ENCODE measurements at places on chromosomes 1 and 21.

GRCh38 chr1:24452922-24453485 lies 37.4 kb downstream of the NIPAL3 start:
- no peak for DNase-seq

DNA sequence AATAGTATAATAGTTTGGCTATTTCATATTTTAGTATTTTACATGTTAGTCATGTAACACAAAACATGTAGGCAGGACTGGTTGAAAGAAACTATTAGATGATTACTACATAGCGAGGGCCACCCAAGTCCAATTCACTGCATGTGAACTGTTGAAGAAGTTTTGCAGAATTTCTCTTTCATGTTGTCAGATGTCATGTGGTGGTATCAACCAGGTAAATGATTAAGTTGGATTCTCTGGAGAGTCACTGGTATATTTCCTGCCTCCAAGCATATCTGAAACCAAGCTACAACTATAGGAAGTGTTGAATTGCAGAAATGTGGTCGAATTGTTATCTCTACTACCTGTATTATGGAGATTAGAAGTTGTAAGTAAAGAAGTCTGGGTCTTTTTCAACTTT lies 137.8 kb upstream of the DPYD start:
- no peak for DNase-seq

DNA sequence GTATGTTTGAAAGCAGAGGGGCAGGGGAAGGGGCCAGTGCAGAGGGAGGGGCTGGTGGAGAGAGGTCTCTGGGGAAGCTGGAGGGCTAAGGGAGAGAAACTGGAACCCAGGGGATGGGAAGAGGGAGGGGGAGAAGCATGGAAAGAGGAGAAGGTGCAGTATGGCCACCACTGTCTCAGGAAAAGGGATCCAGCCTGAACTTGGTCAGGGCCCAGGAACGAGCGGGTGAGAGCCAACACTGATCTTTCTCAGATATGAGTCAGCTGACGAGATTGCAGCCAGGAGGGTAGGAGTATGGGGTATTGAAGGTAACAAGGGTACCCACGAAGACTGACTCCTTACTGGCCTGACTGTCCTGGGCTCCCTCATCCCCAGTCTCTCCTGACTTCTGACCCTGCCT lies 18.0 kb downstream of the TIE1 start:
- DNase-seq, result no peak

GRCh38 chr1:185249563-185249962 lies 67.5 kb downstream of the IVNS1ABP start:
- DNase-seq, result no peak

- DNase-seq, result no peak
These were observed 5.8 kb upstream of the IL24 start for GRCh38 chr1:206891412-206891811.

DNA sequence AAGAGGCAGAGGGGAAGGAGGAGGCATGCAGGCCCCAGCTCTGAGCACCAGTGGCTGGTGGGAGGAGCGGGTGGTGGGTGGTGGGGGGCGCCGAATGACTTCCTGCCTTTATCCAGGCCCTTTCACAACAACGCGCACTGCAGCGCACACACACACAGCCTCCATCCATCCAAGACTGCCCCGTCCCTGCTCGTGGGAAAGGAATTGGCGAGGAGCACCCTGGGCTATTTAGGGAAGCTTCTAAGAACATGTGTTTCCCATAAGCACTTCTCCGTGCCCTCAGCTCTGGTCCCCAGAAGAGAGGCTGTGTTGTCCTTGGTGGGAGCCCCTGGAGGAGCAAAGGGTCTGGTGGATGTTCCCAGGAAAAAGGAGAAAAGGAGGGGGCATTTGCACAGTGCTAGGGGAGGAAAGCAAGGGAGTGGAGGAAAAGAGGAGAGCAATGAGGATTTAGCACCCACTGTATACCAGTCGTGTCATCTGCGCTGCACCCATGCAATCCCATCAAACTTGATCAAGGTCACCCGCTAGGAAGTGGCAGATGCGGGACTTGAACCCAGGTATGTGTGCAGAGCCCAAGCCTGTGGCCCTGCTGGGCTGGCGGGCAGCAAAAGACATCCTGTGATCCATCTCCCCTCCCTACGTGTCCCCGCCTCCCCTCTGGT lies 28.1 kb downstream of the EPHA2 start:
- no peak for DNase-seq

- DNase-seq, result no peak
These were observed 66.6 kb downstream of the CD34 start for GRCh38 chr1:207844371-207844770.

- DNase-seq, result no peak
These were observed at the start of gene TRIM58 for GRCh38 chr1:247857069-247857984. Gene TRIM58 (plus strand): TSS chr1:247857187. CDS start chr1:247857247, 60 bp downstream.

GRCh38 chr1:247538561-247538960 lies 2.3 kb upstream of the OR2C3 start:
- DNase-seq, result no peak

- peak; percentile 44 for DNase-seq
These were observed 69.6 kb downstream of the SDCCAG8 start for GRCh38 chr1:243325305-243325890.

GRCh38 chr21:42012763-42013329 lies 2.7 kb upstream of the ZBTB21 start:
- DNase-seq, result no peak

DNA sequence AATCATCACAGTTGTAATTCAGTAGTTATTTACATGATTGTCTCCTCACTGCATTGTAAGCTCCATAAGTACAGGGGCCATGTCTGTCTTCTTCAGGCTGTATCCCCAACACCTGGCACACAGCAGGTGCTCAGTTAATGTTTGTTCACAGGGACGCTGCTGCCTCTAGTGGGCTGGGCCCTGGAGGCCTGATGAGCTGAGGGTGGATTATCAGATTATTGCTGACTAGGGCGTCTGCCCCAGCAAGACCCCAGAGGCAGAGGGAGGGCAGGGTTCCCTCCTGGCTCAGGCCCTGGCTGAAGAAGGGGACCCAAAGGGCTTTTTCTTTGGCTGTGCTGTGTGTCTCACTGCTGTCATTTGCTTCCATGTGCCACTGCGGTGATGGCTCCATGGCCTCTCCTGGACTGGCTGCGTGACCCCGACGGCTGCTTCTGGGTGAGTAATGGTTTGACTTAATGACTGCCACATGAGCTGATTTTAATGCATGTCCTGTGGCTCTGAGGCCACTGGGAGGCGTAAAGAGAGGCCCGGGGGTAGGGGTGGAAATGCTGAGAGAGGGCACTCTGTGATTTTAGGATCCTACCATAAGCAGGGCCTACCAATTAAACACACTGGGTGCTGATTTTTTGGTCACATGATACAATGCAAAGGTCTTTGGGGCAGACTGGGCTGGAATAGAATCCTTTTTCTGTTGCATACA lies 20.8 kb upstream of the EPB41 start:
- DNase-seq, result no peak

DNA sequence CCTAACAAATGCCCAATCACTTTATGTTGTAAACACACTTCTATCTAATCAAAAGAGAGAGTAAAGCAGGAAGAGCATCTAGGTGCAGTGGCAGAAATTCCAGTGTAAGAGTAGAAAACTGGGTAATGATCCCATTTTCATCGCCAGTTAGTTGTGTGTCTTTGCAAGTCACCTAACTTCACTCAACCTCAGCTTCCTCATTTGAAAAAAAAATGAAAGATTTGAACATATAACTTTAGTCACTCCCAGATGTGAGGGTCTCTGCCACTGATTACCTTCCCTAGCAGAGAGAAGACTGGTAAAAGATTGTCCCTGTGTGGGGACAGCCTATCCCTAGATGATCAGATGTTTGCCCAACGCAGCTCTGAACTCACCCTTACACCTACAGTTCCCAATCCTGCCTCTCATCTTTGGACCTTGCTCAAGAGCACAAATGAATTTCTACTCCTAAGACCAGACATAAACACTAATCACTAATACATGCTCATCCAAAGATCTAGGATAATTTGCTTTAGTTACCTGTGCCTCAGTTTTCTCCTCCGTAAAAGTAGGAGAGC lies 25.2 kb upstream of the DUSP23 start:
- DNase-seq, result no peak

DNA sequence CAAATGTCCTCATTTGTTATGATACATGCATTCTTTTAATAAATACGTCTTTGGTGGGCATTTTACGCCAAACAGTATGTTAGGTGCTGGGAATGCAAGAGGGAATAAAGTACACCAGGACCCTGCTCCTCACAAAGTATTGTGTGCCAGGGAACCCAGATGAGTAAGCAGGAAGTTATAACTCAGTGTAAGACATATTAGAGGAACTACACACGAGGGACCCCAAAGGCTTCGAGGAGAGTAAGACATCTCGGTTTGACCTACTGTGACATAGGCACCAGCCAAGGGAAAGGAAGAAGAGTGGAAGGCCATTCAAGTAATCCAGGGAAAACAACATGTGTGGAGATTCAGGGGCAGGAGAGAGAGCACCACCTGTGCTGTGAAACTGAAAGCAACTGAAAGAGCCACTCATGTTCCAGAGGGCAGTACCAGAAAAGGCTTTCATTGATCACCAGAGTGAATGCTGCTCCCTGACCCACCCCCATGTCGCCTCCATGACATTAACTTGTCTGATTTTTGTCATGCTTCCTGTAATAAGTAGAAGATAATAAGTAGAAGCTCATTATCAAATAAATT lies 542.5 kb upstream of the PKN2 start:
- no peak for DNase-seq

- no peak for DNase-seq
These were observed 16.3 kb downstream of the DPYD start for GRCh38 chr1:97904534-97904933.

GRCh38 chr1:75550559-75550958 lies 60.4 kb downstream of the SLC44A5 start:
- DNase-seq, result no peak

DNA sequence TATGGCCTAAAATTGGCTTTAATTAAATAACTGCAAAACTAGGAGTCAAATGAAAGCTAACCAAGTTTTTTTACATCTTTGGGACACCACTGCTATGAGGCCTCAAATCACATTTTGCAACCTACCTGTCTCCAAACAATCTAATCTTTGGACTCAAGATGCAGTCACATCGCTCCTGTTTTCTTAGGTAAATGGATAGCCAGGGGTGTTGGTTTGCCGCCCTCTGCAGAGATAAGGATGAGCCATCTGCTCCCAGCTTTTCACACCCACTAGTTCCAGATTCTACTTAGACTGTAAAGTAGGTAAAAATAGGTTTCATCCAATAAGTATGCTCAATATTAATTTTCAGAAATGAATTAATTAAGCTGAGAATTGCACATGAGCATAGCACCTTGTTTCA lies 456.5 kb downstream of the KIF26B start:
- DNase-seq, result no peak

GRCh38 chr1:1578371-1578940 lies 3.8 kb upstream of the SSU72 start:
- DNase-seq, result no peak

GRCh38 chr1:65097076-65097475 lies 50.9 kb upstream of the AK4 start:
- DNase-seq, result no peak

DNA sequence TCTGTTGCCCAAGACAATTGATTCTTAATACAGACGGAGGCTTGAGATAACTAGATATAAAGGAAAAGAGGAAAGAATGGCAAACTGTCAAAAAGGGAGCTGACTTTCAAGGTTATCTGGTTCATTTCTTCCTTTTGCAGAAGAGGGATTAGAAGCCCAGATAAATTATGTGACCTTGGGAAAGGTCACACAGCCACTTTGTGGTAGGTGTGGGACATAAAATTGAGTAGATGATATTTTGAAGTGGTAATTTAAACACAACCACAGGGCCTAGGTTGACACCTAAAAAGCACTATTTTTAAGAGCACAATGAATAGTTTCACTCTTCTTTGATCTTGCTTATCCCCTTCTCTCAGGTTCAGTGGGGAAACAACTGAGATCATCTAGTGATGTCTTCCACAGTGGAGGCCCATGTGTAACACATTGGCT lies 16.9 kb upstream of the KIAA0040 start:
- DNase-seq, result no peak

DNA sequence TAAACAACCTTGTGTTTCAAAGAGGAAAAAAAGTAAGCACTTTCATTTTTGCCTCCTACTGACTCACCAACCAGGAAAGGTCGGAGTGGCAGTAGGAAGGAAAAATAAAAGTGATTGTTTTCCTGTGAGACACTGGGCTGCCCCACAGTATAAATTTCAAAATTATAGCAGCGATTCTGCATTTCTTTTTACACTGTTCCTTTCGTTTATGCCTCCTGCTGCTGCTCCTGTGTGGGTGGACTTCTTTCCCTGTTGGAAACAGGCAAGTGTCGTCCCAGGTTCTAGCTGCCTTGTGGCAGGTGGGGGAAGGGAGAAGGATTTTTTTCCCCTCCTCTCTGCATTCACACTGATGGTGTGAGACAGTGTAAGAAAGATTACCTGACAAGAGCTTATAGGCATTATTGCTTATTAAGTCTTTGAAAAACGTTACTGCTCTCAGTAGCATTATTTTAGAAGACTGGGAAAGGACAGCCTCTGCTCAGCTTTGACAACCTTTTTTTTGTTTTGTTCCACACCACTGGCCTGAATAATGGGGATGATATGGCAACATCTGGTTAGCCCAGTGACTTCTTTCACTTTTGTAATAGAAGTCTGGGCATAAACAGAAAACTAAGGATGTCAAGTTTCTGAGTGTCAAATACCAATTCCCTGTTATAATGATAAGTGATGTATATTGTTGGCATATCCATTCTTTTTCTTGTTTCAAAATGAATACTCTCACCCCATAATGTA lies 77.9 kb downstream of the NEK7 start:
- no peak for DNase-seq

- DNase-seq, result no peak
These were observed 83.6 kb downstream of the CLIC4 start for GRCh38 chr1:24828887-24829192.

DNA sequence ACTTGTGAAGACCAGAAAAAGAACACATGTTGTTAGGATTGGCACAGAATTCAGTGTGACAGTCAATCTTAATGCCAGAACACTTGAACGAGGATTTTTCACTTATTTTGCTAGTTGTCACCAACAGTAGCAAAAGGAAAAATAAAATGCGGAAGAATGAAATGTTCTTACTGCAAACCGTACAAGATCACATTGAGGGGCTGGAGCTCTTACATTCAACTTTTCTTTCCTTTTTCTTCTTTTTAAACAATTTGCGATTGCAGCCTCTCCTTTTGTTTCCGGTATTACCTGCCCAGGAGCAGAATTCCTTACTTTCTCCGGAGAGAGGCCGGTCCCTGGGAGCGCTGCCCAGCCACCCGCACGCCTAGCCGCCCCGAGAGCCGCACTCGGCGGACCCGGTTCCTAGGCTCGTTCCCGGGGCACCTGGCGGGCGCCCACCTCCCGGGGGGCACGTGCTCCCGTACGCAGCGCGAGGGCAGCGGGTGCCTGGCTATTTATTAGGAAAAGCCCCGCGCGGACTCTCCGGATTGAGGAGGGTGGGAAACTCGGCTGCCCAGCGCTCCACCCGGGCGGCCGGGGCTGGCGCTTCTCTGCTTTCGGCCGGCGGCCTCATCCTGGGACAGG lies 1.2 kb upstream of the CAMTA1 start:
- DNase-seq, result no peak

- DNase-seq, result no peak
These were observed 76.8 kb upstream of the ATF3 start for GRCh38 chr1:212531796-212532195.

GRCh38 chr1:157278383-157279137 lies 140.4 kb upstream of the ETV3 start:
- no peak for DNase-seq

- DNase-seq, result no peak
These were observed 54.4 kb upstream of the RIPK4 start for GRCh38 chr21:41821081-41821755.

- peak; percentile 59 for DNase-seq
These were observed 1.3 kb downstream of the GNG12 start for GRCh38 chr1:67831850-67832513.
